ENCODE measurements at places on chromosomes 2 and 18.
A peak's percentile ranks its signal among the peaks of the same experiment; 100 is the strongest.

- peak; percentile 6 for DNase-seq
These were observed 190.7 kb downstream of the ICOS start for GRCh38 chr2:204127238-204127637.

DNA sequence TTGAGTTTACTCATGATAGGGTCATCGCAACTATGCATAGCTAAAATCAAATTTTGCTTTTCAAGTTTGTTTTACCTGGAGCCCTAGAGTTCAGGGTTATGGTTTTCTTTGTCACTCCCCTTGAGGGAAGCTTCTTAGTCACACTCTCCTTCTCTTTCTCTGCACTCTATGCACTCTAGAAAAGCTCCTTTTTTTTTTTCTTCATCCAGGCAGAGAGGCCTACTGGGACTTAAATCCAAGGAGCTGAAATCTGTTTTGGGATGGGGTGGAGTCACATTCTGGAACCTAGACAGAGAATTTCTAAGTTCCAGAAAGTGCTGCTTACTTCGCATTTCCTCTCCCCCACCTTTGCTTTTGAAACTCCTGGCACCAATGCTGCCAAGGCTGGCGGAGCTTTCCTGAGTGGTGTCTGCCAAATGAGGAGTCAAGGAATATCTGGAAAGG lies 19.1 kb upstream of the IL18R1 start:
- no peak for DNase-seq

- DNase-seq, result peak; percentile 79
These were observed 65.1 kb downstream of the CUL3 start for GRCh38 chr2:224520064-224520463.

GRCh38 chr18:48260237-48260636 lies 148.9 kb downstream of the ZBTB7C start:
- no peak for DNase-seq

GRCh38 chr2:144554492-144555210 lies 34.7 kb upstream of the ZEB2 start:
- DNase-seq, result no peak

GRCh38 chr2:73611867-73612266 lies 30.4 kb downstream of the NAT8 start:
- peak; percentile 4 for DNase-seq

DNA sequence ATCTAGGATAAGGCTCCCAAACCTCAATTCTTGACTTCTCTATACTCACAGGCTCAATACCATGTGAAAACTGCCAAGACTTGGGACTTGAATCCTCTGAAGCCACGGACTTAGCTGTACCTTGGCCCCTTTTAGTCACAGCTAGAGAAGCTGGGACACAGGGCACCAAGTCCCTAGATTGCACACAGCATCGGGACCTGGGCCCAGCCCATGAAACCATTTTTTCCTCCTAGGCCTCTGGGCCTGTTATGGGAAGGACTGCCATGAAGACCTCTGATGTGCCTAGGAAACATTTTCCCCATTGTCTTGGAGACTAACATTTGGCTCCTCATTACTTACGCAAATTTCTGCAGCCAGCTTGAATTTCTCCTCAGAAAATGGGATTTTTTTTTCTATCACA lies 1011.8 kb upstream of the DDX18 start:
- no peak for DNase-seq

DNA sequence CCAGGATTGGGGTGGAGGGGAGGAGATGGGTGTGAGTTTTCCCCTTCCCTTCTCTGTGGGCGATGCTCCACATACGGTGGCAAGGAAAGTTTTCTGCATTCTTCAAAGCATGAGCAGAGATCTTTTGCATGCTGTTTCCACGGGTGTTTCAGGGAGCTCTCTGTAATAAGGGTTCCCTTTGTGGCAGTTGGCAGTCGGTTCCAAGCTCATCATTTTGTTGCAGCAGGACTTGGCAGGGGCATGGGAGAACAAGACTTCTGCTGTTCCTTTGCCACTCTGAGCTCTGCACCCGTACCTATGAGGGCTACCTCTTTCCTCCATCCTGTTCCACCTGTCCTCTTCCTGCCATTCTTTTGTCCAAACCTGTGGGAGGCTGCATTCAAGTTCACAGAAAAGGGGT lies 71.3 kb upstream of the SPRED2 start:
- DNase-seq, result no peak

GRCh38 chr2:234680688-234681619 lies 184.1 kb upstream of the ARL4C start:
- DNase-seq, result peak; percentile 71

- no peak for DNase-seq
These were observed 55.6 kb upstream of the ACMSD start for GRCh38 chr2:134782792-134783191.

DNA sequence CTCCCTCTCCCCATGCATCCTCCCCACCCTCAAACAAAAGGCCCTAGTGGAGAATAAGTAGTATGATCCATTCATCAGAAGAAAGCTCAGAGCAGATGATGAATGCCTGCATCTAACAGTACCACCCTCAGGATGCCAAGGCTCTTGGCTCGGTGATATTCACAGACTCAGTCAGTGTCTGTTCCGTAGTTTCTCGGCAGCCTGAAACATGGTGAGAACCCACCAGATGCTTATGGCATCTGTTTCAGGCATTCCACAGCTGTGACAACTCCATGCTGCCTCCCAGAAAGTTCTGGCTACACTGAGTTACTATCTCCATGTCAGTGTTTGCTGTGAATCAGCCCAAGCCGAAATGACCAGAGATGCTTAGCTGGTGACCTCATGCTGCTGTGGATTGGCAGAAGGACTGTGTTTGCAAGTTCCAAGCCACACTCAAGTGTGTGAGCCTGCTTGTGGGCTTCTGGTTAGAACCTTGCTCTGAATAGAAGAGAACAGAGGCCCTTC lies 83.9 kb downstream of the WDSUB1 start:
- peak; percentile 100 for DNase-seq

DNA sequence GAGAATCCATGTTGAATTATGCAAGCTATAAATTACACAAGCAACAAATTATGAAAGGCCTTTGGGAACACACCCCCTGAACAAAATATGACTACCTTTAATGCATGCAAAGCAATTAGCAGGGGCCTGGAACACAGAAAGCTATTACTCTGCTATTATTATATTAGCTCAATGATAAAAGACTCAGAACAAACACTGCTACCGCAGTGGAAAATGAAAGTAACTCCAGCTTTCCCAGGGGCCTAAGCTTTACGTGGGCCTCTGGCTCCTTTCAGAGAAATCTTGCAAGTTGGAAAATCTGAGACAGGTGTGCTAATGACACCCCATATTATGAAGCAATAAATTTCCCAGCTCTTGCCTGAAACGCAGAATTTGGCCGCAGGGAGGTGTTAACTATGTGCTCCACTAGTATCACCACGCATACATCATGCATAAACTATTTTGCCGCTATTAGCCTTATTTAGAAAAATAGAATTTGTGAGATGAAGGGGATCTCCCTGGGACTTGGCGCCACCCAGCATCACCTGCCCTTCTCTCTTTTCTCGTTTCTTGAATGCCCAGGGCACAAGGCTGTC lies 321.6 kb upstream of the LYPD1 start:
- no peak for DNase-seq

DNA sequence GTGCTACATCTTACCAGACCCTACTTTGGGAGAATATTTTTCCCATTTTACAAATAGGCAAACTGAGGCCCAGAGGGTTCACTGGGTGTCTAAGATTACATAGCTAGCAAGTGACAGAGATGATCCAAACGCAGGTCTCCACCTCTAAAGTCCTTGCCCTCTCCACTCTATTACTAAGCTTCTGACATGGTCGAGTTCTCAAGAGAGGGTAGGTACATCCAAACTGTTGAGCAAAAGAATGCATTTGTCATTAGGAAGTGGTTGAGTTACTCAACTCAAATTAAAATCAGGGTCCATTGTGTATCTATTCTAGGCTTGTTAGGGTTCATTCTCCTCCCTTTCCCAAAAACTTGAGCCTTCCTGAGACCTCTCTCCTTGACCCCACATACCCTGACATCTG lies 680.6 kb upstream of the FANCL start:
- no peak for DNase-seq

DNA sequence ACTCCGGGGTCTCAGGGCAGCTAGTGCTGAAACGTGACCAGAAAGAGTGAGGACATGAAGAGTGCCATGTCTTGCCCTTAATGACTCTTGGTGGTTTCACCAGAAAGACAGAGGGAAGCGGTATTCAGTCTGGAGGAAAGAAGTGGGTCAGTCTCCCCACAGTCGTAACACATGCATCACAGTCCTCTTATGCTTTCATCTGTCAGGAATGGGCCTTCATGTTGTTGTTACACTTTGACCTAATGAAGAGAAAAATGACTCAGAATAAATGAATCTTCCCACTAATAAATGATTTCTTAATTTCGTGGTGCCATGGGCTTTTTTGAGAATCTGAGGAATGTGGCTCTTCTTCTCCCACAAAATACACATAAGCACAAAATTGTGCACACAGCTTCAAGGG lies 103.2 kb downstream of the SLC8A1 start:
- peak; percentile 92 for DNase-seq

GRCh38 chr2:224971214-224971613 lies 71.1 kb downstream of the DOCK10 start:
- no peak for DNase-seq

DNA sequence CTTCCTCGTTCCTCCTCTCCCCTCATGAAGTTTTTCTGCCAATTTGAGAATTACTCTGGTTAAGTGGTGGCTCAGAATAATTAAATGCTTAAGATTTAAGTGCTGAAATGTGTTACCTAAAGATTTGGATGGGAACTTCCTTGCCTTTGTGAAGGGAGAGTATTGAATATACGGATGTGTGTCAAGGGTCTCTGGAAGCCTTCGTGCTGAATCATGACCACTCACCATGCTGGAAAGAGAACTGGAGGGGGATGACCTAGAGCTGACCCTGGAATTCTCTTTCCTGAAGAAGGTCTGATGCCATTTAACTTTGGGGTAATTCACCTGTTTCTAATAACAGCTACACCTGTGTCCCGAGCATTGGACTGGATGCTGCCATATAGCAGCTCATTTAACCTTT lies 2.2 kb downstream of the MOCOS start:
- no peak for DNase-seq

GRCh38 chr18:845152-845819 lies 33.2 kb upstream of the YES1 start:
- peak; percentile 83 for DNase-seq

- no peak for DNase-seq
These were observed 74.8 kb downstream of the EMX1 start for GRCh38 chr2:72991980-72992733.

DNA sequence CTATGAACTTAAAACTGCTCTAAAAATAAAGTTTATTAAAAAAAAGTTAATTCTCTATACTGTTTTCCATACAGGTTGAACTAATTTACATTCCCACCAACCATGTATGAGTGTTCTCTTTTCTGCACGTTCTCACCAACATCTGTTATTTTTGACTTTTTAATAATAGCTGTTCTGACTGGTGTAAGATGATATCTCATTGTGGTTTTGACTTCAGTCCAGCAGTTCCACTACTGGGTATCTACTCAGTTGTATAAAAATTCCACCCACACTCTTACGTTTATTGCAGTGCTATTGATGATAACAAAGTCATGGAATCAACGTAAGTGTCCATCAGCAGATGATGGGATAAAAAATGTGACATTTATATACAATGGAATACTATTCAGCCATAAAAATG lies 33.7 kb downstream of the SPAG16 start:
- DNase-seq, result peak; percentile 85

- DNase-seq, result no peak
These were observed 1061.4 kb downstream of the TSN start for GRCh38 chr2:122816803-122817202.

- no peak for DNase-seq
These were observed 368.5 kb upstream of the TRIB2 start for GRCh38 chr2:12348216-12348615.

- DNase-seq, result no peak
These were observed 109.7 kb upstream of the PKDCC start for GRCh38 chr2:41937921-41938708.

- no peak for DNase-seq
These were observed at the start of gene APCDD1 for GRCh38 chr18:10453806-10454680. Gene APCDD1, plus strand, starts transcription at chr18:10454635. Its CDS starts 347 bp downstream, at chr18:10454982.
